ENCODE measurements at places on chromosomes 7 and 10.

DNA sequence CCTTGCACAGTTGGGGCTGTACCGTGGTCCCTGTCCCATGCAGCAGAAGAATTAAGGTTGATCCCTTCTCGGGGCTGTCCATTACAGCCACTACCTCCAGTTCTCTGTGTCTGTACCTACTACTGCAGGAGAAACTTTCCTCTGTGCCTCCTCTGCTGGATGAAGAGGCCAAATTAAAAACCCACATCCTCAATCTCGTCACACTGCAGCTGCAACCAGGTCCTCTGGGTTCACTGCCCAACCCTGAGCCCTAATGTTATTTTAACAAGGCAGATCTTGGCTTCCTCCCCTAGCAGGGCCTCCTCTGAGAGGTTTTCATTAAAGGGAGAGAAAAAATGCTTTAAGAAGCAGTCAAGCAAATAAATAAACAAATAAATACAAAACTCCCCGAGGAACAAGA is 66.6 kb downstream of the PLXNA4 start:
- no peak for DNase-seq

GRCh38 chr7:32091608-32092210 is 21.5 kb upstream of the PDE1C start:
- no peak for DNase-seq

- DNase-seq, result no peak
Measured at GRCh38 chr7:323410-323809, 33.4 kb downstream of the FOXL3 start.

DNA sequence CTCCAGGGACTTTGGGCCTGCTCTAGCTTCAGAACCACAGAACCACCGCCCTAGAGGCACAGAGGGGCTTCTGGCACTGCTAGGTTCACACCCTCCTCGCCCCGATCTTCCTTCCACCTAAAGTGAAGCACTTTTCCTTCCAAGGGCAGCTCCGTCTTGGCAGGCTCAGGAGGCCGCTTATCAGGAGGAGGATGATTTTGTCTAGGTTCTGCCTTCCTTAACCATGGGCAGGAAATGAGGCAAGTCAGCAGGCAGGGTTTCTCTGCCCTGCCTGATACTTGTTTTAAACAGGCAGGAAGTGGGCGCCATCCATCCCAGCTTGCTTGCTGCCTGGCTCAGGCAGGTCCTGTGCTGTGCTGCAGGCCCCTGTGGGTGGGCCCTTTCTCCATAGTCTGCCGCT is 8.3 kb upstream of the ATP6V0E2 start:
- no peak for DNase-seq

GRCh38 chr10:103799341-103799740 is 56.0 kb downstream of the SH3PXD2A start:
- DNase-seq, result no peak

- DNase-seq, result no peak
Measured at GRCh38 chr7:98286701-98287485, 5.4 kb downstream of the BRI3 start.

- DNase-seq, result no peak
Measured at GRCh38 chr10:93408783-93409182, 73.4 kb downstream of the MYOF start.

DNA sequence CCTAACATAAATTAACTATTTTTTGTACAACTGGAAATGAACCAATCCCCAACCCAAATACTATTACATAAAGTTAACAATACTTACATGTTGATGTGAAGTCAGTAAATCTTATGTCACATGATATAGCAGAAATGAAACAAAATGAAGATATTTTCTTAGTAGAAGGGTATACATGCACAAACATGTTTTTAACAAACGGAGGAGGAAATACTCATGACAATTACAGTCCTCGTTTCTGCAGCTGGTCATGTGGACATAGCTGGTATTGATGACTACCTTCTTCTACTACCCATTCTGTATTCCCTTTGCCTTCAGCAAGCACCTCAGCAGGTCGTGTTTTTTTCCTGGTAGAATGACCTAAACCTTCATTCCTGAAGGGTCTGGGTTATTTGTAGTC is 252.3 kb downstream of the HTR7 start:
- no peak for DNase-seq

GRCh38 chr7:28173531-28173930 is 7.1 kb downstream of the JAZF1 start:
- no peak for DNase-seq

DNA sequence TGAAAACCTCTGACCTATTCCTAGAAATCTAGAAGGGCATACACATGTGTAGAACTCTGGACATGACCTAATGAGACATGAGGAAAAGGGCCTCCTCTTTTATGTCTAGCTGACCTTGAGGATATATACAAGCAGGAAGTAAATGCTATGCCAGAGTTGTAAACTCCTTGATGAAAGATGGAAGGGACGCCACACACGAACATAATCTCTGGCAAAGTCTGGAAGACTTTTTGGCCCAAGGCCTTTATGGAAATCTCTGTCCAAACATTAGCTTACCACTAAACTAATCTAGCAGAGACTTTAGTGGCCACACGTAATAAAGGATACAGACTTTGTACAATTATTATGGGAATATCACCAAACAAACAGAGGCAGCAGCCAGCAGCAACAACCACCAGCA is 138.1 kb upstream of the THSD7A start:
- DNase-seq, result no peak

DNA sequence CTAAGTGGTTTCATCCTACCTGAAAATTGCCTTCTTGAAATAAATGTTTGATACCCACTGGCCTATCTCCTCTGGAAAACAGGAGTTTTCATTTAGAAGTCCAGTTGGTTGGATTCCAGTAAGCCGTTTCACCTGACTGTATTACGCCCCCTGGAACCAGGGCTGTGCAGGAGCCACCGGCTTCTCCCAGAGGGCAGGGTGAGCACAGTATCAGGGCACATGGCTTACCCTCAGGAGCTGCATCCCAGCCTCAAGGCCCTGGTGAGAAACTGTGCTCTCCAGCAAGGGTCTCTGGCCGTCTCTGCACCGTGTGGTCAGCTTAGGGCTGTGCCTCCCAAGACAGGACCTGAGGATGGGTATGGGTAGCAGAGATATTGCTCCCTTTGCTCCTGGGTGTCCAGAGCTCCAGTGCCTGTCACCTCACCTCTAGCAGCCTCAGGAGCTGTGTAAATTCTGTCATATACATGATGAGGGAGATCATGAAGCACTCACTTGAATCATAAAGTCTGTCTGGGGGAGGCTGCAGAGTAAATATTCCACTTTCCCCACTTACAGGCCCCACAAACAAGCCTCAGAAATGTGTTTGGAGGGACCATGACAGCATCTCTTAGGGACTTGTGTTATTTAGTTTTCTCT is 109.6 kb upstream of the SAMD8 start:
- DNase-seq, result no peak

- DNase-seq, result peak; percentile 5
Measured at GRCh38 chr10:115092555-115093285, 445 bp upstream of the ATRNL1 start.

GRCh38 chr10:126294451-126294850 is 93.8 kb downstream of the ADAM12 start:
- DNase-seq, result no peak

DNA sequence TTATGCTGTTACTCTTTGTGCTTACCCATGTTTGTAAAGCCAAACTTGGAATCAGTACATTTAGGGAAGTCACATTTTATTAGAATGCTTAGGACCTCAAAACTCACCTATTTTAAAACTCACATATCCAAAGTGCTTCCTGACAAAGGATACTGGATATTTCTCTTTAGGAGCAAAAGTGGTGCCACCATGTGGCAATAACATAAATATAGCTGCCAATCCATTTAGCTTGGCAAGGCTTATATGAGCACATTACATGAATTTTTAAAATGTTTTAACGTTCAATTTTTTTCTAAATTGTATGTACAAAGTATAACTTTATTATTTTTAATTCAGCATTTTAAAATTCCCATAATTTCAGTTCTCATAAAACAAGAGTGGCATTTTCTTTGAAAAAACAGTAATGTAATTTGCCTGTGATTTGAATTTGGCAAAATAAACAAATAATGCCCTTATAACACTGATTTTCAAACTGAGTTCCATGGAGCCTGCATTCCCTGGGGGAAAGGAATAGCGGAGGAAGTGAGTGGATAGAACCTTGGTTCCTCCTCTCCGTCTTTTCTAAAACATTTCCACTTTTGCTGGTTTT is 75.4 kb downstream of the HDAC9 start:
- peak; percentile 29 for DNase-seq

DNA sequence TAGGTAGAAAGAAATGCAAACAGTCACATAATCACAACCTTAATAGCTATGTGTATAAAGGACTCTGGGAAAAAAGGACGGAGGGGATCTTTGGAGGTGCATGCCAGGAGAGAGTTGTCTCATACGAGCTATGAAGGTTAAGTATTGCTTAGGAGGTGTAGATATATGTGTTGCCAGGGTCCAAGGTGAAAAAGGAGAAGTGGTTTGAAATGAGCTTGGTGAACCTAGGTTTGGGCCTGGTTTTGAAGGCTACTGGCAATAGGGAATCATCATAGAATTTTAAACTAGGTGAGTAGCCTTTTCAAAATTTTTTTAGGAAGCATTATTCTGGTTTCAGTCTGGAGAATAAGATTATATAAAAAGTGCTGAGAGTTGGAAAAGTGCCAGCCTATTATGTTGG is 336.8 kb downstream of the AUTS2 start:
- DNase-seq, result no peak

GRCh38 chr10:1368842-1369171 is 312.6 kb downstream of the WDR37 start:
- no peak for DNase-seq

GRCh38 chr10:69963178-69963834 is 89.3 kb upstream of the MACROH2A2 start:
- no peak for DNase-seq

GRCh38 chr7:33639552-33640197 is 265.7 kb upstream of the BMPER start:
- peak; percentile 63 for DNase-seq

GRCh38 chr10:44828508-44829142 is 82.5 kb upstream of the TMEM72 start:
- DNase-seq, result no peak

- peak; percentile 67 for DNase-seq
Measured at GRCh38 chr7:107659666-107660065, 962 bp upstream of the SLC26A4 start.

GRCh38 chr7:106623315-106623660 is 37.7 kb downstream of the CCDC71L start:
- no peak for DNase-seq

DNA sequence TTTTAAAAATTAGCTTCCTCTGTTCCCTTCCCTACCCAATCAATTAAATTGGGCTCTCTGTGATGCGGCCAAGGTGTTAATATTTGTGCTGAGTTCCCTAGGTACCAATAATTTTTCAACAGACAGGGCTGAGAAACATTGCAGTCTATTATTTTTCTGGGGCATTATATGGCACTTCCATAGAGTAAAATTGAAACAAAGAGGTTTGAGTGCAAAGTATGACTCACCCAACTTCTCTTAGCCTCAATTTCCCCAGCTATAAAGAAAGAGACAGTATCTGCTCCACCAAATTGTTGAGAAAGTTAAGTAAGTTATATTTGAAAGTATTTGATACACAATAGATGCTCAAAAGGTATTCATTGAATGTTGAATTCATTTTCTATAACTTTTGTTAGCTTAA is 74.9 kb downstream of the TES start:
- no peak for DNase-seq

GRCh38 chr10:69389827-69390490 is 26.8 kb downstream of the TACR2 start:
- DNase-seq, result no peak

DNA sequence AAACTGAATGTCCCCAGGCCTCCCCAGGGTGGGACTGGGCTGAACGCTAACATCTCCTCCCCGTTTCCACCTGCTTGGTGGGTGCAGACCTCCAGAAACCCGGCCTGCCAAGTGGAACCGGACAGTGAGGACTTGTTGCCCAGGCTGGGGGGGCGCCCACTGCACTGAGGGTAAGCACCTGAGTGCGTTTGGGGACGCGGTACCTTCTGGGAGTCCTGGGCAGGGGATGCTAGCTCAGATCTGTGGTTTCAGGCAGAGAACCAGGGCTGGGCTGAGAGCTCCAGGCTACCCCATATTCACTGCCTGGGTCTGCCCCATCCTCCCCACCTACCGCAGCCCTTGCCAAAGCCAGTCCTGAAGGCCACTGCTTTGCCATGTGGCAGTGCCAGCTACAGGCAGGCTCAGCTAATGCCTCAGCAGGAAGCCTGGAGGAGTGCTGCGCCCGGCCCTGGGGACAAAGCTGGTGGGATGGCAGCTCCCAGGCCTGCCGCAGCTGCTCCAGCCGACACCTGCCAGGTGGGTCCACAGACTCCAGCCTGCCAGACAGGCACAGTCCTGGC is 3.5 kb upstream of the ZNF467 start:
- no peak for DNase-seq

- DNase-seq, result no peak
Measured at GRCh38 chr7:14834456-14834855, 68.1 kb downstream of the DGKB start.

DNA sequence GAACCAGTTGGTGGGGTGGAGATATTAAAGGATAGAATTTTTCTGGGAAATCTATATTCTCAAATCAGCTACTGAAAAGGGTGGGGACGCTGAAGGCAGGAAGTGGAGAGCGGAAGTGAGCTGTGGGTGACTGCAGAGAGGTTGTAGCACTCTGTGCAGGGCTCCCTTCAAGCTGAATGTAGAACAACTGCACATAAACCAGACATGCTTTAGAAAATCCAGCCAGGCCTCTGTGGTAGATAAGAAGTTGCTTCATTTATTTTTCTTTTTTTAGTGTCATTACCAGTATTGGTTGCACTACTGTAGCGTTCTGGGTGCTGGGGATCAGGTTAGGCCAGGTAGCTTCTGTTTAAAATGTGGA is 127.8 kb downstream of the CELF2 start:
- no peak for DNase-seq

DNA sequence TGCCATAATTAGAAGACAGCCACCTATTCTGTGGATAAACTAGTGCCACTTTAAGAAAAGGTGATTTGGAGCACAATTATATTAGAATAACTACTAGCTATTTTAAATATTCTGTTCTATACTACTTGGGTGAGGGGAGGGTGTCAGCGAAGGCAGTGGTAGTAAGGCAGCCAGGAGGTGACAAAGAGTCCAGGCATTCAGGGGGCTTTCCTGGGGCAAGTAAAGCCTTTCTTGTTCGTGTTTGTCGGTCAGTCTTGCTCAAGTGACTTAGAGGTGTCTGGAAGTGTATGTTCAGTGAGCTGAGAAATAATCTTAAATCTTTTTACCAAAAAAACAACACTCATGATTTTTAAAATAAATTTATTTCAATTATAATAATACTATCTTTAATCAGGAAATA is 34.4 kb downstream of the ADD3 start:
- DNase-seq, result no peak

DNA sequence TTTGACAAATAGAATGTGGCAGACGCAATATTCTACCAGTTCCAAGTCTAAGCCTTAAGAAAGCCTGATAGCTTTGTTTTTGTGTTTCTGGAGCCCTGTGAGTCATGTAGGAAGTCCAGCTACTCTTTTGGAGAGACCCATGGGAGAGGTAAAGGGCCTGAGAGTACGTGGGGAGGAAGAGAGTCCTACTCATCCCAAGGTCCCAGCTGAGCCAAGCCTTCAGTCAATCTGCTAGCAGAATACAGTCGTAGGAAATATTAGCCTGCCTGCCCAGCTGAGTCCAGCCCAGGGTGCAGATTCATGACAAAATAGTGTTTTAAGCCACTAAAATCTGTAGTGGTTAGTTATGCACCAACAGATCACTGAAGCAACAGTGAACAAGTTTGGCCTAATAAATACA is 9.0 kb upstream of the GNA12 start:
- DNase-seq, result no peak
